ENCODE measurements at places on chromosomes 12 and 14. TPM values are rescaled to one million over a fixed set of nuclear protein-coding genes. Genes with fewer than 3 reads are reported as not detected.

RD3L gene
- not detected for polyA plus RNA-seq

P2RX2 gene
- not detected for polyA plus RNA-seq

PRKD1 gene
- 18.6 TPM for polyA plus RNA-seq

CAPRIN2 gene
- 43.5 TPM for polyA plus RNA-seq

PAWR gene
- 63.2 TPM for polyA plus RNA-seq

RIC8B gene
- polyA plus RNA-seq = 5.8 TPM

CCDC91 gene
- 29.9 TPM for polyA plus RNA-seq

LRIG3 gene
- 17.1 TPM for polyA plus RNA-seq

GATC gene
- 9.8 TPM for polyA plus RNA-seq

STXBP6 gene
- polyA plus RNA-seq = 10.5 TPM

Data from aorta (tissue), 5 donors.